ENCODE measurements at places on chromosomes 6 and 20. TPM values are rescaled to one million over a fixed set of nuclear protein-coding genes. Genes with fewer than 3 reads are reported as not detected.

TFAP2D gene
- total RNA-seq, result not detected

DSTN gene
- total RNA-seq, result 635 TPM

THBD gene
- total RNA-seq, result 13.8 TPM

KIF13A gene
- total RNA-seq, result 85.7 TPM

DNA sequence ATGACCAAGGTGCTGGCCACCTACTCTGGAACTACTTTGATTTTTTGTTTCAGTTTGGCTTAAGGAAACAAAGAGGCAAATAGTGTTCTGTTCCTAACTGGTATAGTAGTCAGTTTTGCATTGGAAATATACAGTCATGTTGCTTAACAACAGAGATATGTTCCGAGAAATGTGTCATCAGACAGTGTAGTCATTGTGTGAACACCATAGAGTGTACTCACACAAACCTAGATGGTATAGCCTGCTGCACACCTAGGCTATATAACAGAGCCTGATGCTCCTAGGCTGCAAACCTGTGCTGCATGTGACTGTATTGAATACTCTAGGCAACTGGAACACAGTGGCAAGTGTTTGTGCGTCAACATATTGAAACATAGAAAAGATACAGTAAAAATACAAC lies 80.4 kb downstream of the ARID1B start:
- no peak for DNase-seq

GRCh38 chr20:57507477-57507876 lies 17.5 kb downstream of the CTCFL start:
- DNase-seq, result no peak

DNA sequence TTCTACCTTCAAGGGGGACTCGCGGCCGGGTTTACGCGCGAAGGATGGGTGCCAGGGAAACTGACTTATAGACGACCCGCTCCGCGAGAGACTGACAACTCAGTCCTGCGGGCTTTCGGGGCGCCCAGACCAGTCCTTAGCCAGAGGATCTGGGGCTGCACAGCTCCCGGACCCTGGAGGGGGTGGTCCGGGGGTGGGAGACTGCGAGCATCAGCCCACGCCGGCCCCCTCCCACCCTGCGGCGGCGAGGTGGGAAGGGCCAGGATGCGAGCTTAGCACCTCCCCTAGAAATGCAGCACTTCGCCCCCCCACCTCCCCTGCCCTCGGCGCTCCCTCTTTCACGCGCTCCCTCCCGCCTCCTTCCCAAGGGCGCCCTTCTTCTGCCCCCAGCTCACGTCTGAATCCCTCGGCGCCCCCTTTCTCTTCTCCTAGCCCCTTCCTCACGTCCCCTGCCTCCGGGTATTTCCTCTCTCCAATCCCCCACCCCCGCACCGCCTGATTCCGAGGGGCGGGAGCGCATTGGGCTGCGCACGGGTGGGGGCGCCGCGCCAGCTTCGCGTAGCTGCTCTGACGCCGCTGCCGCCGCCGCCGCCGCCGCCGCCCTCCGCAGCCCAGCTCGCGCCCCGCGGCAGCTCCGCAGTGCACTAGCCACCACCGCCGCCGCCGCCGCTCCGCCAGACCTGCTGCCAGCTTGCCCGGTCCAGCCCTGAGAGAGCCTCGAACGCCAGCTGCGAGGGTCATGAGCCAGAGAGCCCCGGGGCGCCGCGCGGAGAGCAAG lies at the start of gene SLC32A1:
Gene SLC32A1 (plus strand): TSS at position 639 of the 778 bp plus-strand sequence. CDS start 239 bp downstream, outside the sequence.
- DNase-seq, result no peak

DNA sequence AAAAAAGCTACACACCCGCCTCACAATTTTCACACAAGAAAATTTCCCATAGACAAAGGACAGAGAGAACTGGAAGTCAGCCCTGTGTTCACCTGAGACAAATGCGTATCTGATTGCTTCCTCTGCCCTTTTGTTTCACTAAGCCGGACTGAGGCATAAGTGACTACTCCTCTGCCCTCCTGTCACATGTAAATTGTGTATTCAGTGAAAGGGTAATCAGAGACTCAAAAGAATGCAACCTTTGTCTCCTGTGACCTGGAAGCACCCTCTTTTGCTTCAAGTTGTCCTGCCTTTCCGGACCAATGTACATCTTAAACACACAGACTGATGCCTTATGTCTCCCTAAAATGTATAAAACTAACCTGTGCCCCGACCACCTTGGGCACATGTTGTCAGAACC lies 483.8 kb upstream of the EYS start:
- DNase-seq, result no peak

DNA sequence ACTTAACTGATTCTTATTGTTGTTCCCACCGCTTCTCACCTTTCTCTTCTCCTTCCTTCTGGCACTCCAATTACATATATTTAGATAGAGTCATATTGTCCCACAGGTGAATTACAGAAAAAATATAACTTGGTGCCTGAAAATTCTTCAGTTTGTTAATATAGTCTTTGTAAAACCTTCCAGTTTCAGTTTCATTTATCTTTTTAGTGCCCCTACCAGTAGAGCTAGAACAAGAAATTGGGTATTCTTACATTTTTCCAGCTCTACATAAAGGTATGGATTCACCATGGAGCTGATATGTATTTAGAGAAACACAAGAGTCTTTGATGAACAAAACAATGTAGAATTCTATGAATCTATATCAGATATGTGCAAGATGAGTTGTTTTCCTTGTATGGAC lies 10.7 kb downstream of the MANEA start:
- DNase-seq, result no peak

GRCh38 chr20:61761453-61762166 lies 304.1 kb downstream of the TAF4 start:
- DNase-seq, result no peak

- DNase-seq, result no peak
These were observed 166.0 kb downstream of the DLL1 start for GRCh38 chr6:170124836-170125235.

- no peak for DNase-seq
These were observed 203.8 kb upstream of the MAP3K7 start for GRCh38 chr6:90790696-90791095.
